ENCODE measurements at places on chromosomes 11 and 22.

DNA sequence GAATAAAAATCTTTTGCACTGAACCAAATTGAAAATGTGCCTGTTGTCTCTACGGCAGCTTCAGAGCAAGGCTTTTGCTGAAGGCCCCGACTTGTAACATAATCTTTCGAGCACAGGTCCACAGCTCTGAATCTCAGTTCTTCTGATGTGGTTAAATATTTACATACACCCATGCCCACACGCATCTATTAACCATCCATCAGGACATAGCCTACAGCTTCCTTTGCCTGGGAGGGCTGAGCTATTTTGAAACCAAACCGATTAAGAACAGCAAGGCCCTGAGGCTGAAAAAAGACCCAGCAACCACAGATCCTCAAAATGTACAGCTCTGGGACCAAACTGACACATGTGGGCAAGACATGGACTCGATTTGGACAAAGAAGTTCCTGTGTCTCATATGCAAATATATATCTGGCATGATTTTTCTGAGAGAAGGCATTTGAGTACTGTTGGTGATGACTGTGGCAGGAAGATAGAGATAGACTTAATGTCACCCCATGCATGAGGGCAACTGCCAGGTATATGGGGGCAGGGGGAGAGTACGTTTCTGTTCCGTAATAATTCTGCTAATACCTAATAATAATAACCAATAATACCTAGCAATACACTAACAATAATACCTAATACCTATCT lies 322.7 kb upstream of the PLET1 start:
- no peak for DNase-seq

- DNase-seq, result peak; percentile 22
Measured at GRCh38 chr11:47411884-47412746, 3.7 kb downstream of the SLC39A13 start.

- no peak for DNase-seq
Measured at GRCh38 chr11:22728600-22729389, 62.4 kb downstream of the GAS2 start.

- DNase-seq, result no peak
Measured at GRCh38 chr11:82978422-82979099, 77.0 kb downstream of the DDIAS start.

DNA sequence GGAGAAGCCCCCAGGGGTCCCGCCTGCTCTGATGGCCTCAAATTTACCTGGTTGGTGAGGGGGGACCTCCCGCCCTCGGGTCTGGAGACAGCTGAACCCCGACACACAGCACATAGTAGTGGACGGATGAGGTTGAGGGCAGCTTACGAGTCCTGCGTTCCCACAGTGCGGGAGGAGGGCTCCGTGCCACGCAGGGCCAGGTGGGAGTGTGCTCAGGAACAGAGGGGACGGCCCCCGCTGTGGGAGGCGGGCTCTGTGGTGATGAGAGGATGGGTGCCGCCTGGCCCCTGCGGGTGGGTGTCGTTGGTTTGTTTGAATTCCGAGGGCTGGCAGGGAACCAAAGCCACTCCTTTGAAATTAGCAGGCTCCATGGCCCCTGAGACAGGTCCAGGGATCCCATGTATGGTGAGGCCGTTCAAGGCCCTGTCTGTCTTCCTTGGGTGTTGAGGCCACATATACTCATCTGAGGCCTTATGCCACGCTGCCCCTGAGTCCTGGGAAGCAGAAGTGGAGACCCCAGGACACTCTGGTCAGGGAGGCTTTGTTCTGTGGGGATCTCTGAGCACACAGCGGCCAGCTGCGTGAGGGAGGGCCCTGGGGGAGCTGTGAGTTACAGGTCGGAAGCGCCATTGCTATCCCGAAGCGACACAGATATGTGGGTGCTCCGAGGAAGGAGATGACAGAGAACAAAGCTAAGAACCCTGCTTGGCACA lies 21.9 kb downstream of the NADSYN1 start:
- no peak for DNase-seq

- no peak for DNase-seq
Measured at GRCh38 chr11:47971501-47971900, 8.9 kb upstream of the PTPRJ start.

DNA sequence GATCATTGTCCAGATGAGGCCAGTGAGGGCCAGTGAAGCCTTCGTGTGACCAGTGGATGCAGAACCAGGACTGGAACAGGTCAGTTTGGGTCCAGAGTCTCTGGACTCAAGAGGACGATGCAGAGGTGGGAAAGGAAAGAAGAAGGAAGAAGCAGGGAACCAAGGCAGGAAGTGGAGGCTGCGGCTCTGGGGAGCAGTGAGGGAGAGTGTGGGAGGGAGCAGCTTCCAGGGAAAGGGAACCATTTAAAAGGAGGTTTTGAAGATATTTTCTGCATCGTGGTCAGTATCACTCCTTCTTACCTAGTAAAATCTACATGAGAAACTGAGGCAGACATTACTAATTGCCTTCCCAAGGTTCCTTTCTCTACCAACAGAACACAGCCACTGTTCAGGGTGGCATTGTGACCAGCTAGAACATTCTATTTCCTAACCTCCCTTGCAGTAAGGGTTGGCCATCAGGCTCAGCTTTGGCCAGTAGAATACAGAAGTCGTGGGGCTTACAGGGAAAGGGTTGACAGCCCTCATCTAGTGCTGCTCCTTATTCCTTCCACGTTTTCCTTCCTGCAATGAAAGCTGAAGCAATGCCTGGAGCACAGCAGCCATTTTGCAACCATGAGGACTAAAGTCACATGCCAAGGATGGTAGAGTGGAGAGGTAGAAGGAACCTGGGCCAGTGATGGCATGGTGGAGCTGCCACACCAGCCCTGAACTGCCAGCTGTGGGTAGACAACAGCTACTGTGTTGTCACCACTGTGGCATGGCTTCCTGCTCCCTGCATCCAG lies 29.1 kb upstream of the LINC01488 start:
- no peak for DNase-seq

- no peak for DNase-seq
Measured at GRCh38 chr11:6568191-6568918, 35.1 kb downstream of the RRP8 start.

GRCh38 chr11:72040491-72041363 lies 39.6 kb downstream of the NUMA1 start:
- peak; percentile 97 for DNase-seq

GRCh38 chr11:89220684-89221339 lies 43.1 kb downstream of the TYR start:
- no peak for DNase-seq

- DNase-seq, result no peak
Measured at GRCh38 chr11:116731821-116732220, 41.0 kb downstream of the BUD13 start.

GRCh38 chr22:40721266-40721665 lies 42.0 kb downstream of the MCHR1 start:
- DNase-seq, result no peak

DNA sequence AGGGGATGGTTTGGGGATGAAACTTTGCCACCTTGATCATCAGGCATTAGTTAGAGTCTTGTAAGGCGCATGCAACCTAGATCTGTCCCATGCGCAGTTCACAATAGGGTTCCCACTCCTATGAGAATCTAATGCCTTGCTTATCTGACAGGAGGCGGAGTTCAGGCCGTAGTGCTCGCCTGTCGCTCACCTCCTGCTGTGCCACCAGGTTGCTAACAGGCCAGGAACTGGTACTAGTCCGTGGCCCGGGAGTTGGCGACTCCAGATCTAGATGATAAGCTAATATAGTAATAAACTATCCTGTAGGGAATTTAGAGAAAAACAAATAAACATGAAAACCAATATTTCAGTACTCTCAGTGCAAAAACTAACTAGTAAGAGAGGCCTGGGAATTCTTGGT lies 155.4 kb upstream of the ANO5 start:
- DNase-seq, result no peak

GRCh38 chr11:44596525-44597276 lies 31.2 kb downstream of the CD82 start:
- DNase-seq, result no peak

DNA sequence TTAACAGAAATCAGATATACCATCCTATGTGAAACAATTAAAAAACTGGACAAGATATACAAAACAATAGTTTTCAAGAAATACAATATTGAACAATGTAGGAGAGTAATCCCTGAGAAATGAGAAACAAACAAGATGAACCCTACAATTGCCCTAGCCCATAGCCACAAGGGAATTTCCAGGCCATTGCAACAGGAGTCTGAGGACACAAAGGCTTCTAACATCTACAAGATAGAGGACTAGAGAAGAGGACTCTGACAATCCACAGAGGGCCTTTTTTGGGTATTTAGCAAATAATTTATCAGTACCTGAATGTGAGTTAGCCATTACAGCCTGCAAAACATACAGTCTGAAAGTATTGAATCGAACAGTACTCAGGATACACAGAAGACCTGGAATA lies 251.7 kb downstream of the GRM5 start:
- DNase-seq, result no peak

GRCh38 chr22:23163665-23164064 lies 16.6 kb upstream of the BCR start:
- DNase-seq, result no peak

- no peak for DNase-seq
Measured at GRCh38 chr11:8711895-8712442, 29.4 kb downstream of the RPL27A start.

DNA sequence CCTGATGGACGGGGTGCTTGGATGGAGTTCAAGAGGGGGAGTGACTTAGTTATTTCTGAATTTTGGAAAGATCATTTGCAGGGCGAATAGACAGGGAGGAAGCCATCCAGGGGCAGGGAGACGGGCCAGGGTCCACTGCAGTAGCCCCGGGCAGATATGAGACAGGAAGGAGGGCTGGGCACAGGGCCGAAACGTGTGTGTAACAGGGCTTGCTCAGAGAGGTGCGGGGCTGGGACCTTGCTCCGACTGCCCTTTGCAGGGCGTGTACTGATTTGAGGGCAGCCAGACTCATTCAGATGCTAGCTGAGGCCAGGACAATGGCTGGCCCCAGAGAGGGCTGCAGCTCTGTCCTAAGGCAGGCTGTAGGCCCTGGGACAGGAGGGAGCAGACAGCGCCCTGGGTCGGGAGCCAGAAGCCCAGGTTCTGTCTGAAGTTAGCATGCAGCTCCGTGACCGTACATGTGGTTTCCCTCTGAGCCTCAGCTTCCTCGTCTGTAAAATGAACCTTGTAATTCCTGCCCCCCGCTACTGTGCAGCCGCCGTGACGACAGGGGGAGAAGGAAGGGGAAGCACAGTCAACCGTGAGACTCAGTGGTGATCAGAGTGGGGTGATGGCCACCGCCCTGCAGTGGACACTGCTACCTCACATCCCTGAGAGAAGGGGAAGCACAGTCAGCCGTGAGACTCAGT lies 103.4 kb downstream of the PHF21B start:
- DNase-seq, result no peak

GRCh38 chr22:30287648-30288418 lies 1.5 kb downstream of the CASTOR1 start:
- DNase-seq, result peak; percentile 88

- DNase-seq, result no peak
Measured at GRCh38 chr11:3675971-3676370, 4.8 kb upstream of the CHRNA10 start.

DNA sequence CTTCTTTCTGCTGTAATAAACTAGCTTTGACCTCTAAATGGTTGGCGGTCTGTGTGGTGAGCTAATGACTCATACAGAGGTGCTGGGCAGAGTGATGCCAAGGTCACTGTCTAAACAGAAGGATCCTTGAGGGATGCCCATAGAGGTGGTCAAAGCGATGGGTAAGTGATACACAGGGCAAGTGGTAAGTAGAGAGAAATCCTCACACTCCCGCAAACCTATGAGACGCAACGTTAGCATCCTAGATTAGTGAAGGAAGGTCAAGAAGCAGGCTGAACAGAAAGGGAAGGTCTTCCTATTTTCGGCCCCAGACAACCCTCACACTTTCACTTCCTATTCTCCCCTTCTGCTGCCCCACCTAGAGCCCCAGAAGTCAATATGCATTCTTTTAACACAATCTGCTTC lies 65.6 kb upstream of the SESN3 start:
- no peak for DNase-seq

DNA sequence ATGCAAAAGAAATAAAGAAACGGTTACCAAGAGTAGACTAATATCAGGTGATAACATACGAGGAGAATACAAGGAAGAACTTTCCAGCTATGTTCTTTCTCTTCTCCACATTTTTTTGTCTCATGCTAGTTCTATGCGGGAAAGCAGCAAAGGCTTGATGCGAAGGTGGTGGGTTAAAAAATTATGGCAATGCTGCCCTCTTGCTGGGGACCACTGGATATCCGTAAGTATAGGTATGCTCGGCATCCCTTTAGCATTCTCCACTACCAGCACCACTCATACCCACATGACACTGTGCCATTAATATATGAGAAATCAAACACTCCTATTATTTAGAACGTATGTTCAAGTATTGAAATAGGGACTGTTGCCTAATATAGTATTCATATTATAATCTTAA lies 776.4 kb downstream of the LRRC4C start:
- no peak for DNase-seq

DNA sequence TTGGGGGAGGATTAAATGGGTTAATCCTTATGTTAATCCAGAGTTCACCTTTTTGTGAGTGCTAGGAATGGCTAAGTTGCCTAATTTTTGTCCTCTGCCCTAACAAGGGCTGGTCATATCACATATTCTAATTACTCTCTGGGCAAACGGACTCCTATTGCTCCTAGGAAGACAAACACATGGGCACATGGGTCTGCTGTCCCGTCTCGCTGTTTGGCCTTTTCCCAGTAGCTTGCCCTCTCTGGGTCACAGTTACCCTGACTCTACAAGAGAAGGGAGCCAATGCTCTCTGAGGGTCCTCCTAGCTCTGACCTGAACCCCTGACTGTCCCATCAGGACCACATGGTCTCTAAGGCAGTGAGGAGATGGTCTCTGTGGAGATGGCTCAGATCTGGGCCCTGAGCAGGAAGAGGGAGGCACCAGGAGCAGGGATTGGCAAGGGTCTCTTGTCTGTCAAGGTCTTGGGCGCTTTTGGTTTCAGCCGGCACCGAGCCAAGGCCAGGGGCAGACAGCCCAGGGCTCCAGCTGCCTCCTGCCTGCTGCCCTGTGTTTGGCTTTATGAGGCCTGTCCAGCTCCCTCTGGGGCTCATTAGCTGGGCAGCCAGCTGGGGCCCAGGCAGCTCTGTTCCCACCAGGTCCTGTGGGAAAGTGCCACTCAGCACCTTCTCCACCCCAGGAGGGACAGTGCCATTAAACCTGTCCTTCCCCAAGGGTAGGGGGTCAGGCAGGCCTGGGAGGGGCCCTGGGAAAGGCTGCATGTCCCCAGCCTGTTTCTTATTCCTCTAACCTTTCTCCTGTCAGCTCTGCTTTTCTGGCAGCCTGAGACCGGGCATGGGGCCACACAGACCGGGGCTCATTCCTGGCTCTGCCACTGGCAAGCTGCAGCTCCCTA lies 559.9 kb downstream of the MN1 start:
- no peak for DNase-seq

DNA sequence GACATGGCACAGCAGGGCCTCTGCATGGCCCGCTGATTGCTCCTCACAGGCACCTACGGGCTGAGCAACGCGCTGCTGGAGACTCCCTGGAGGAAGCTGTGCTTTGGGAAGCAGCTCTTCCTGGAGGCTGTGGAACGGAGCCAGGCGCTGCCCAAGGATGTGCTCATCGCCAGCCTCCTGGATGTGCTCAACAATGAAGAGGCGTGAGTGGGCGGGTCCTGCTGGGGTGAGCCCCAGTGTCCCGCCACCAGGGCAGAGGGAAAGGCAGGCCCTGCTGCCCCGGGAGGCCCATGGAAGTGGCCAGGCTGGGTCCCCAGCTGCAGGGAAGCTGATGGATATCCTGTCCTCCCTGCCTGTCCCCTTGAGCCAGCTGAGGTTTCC lies 18.6 kb upstream of the DGCR8 start:
- DNase-seq, result no peak

All from HAP-1 (cell line).